Left lung (tissue), 14 donors: ENCODE measurements at places on chromosomes 16 and 17. TPM values are rescaled to one million over a fixed set of nuclear protein-coding genes. Genes with fewer than 3 reads are reported as not detected.

EXOSC6 gene
- 16.0 TPM for polyA plus RNA-seq

NPIPA2 gene
- not detected for polyA plus RNA-seq

TNFSF12 gene
- 27.1 TPM for polyA plus RNA-seq

CDH11 gene
- 350 TPM for polyA plus RNA-seq

ACSM5 gene
- polyA plus RNA-seq: 0.68 TPM

OR3A3 gene
- not detected for polyA plus RNA-seq

GRB7 gene
- 28.0 TPM for polyA plus RNA-seq

EIF3C gene
- polyA plus RNA-seq: 293 TPM

KCNAB3 gene
- 12.2 TPM for polyA plus RNA-seq

TP53TG3F gene
- polyA plus RNA-seq: not detected

KDM8 gene
- 9.4 TPM for polyA plus RNA-seq

C1QL1 gene
- 1.5 TPM for polyA plus RNA-seq

KLHL11 gene
- polyA plus RNA-seq: 8.7 TPM

ASPHD1 gene
- 0.66 TPM for polyA plus RNA-seq

- no peak for DNase-seq
Measured at GRCh38 chr17:863880-864279, 81.7 kb downstream of the MRM3 start.

GRCh38 chr17:2453866-2454265, 53.0 kb upstream of the MNT start:
- DNase-seq: no peak

- DNase-seq: no peak
Measured at GRCh38 chr16:3945751-3946603, 65.5 kb upstream of the CREBBP start.

DNA sequence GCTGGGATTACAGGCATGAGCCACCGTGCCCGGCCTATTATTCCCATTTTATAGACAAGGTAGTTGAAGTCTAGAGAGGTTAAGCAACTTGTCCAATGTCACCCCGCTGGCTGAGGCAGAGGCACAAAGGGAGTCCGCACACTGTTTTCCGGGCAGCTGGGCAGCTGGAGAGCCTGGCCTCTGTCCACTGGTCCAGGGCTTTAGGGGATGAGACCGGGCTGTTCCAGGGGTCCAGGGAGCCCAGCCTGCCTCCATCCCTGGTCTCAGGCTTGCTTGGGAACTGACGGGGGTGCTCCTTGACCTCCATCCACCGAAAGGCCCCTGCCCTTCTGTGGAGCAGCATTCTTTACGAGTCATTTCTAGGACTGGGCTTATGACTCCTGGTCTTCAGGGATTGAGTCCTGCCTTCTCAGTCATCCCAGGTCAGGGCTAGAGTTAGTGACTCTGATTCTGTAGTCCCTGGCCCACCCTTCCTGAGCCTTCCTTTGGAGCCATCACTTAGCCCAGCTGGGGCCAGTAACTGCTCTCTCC, 37.5 kb downstream of the SOCS3 start:
- DNase-seq: no peak

DNA sequence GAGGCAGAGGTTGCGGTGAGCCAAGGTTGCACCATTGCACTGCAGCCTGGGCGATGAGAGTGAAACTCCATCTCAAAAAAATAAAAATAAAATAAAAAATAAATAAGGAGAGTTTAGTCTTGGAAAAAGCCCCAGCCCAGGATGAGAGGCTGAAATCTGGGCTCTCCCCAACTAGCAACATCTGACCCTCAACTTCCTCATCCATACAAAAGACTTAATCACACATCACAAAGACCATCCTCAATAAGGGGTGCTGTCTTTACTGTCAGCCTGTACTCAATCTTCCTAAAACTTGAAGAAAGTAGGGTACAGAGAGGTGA, 11.4 kb upstream of the SLC4A1 start:
- DNase-seq: no peak

GRCh38 chr17:82804442-82805191, 35.2 kb downstream of the ZNF750 start:
- no peak for DNase-seq

GRCh38 chr16:3074860-3075522, 9.6 kb downstream of the IL32 start:
- DNase-seq: no peak

DNA sequence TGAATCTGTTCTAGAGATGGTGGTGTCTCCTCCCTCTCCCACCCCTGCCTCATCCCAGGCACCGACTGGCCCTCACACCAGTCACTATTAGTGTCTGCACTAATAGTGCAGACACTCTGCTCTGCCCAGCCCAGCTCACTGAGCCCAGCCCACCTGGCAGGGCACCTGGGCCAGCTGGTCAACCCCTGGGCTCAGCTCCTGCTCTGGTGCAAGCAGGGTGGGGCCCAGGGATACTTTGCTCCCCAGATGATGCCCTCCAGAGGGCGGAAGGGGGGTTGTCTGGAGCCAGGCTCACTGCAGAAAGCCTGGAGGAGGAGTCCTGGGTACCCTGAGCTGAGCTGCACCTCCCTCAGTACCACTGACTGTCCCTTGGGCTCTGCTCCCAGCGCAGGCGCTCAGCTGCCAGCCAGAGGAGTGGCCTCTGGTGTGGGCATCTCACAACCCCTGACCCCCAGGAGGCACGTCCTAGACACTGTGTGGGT, 14.5 kb downstream of the RAB11FIP4 start:
- no peak for DNase-seq

GRCh38 chr16:57384248-57385070, 12.2 kb downstream of the CX3CL1 start:
- no peak for DNase-seq

DNA sequence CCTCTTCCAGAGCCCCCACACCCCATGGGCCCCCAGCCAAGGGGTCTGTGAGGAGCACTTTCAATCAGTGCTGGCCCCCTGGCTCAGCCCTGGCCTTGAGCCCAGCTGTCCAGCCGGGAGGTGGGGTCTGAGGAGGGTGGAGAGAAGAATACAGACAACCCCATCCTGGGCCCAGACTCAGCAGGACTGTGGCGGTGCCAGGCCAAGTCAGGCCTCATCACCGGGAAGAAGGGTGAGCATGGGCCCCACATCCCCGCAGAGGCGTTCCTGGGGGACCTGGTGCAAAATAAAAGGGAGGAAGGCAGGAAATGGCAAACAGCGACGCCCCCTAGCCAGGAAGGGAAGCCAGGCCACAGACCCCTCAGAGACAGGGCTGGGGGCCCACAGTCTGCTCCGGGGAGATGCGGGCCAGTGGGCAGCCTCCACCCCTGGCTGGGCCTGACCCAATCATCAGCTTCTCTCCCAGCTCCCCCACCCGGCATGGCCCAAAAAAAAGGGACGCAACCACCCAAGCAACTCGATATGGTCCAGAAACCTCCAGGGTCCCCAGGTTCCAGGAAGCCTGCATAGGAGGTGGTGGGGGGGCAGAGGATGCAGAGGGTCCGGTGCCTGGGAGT, 20.6 kb downstream of the ZNF423 start:
- no peak for DNase-seq

DNA sequence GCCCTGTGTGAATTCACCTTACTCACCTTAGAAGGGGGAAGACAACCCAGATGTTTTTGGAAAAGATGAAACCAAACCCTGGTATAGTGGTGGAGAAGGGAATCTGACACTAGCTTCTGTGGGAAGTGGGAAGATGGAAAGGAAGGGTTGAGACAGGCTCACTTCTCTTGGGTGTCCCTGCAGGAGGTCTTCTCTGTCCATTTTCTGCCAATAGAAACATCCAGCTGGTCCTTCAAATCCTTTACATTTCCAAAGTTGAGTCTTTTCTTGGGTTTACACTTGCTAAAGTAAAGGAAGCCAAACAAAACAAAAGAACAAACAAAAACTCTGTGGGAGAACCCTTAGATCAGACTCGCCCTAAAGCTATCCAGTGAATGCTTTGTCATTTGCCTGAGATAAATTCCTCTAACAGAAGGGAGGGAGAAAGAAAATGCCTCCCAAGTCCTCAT, 10.2 kb downstream of the HOXB1 start:
- no peak for DNase-seq

GRCh38 chr17:40461732-40462342, 18.6 kb downstream of the IGFBP4 start:
- no peak for DNase-seq

GRCh38 chr17:77209330-77209748, 68.6 kb downstream of the SEC14L1 start:
- no peak for DNase-seq

- DNase-seq: peak; percentile 37
Measured at GRCh38 chr16:57723170-57723569, 12.4 kb upstream of the KATNB1 start.

DNA sequence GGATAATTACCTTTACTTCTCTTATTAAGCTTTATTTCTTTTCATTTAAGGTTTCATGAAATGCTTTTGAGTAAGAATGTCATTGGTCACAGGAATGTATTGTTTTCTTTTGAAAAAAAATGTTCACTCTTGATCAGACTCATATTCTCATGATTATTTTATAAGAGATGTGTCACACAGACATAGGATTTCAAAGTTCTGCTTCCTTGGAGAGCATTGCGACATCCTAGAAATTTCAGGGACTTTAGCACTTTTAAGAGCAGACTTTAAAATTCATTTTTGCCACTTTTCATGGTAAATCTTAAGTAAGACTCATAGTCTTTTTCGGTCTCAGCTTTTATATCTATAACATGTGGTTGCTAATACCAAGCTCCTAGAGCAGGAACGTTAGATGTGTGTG, 314.7 kb downstream of the CDH8 start:
- DNase-seq: no peak

DNA sequence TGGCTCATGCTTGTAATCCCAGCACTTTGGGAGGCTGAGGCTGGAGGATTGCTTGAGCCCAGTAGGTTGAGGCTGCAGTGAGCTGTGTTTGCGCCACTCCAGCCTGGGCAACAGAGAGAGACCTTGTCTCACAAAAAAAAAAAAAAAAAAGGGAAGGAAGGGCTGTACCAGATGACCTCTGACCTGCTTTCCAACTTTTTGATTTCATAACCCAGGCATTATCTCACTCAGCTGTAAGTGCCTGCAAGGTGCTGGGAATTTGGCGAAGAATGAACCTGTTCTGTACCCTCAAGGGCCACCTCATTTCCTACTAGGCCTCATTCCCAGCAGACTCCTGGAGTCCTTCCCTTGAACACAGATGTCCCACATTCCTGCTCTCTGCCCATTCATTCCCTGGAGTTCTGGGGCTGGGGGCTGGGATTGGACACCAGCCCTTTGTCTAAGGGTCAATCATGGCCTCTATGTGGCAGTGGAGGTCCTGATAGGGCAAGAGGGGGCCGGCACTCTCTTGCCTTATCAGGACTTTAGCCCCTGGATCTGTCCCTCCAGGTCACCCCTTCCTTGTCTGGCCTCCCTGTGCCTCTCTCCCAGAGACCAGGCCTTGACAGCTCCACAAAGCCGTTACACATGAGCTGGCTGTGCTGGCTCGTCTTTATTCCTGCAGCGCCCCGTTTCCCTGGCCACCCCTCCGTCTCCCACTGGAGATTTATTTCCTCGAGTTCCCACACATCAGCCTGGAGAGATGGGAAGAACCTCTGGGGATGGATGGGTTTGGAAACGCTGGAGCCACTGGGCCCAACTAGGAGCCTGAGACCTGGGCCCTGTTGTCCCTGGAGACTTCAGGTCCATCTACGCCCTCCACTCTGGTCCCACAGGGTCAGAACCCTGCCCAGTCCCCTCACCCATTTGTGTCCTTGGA, 821 bp upstream of the GFAP start:
- no peak for DNase-seq

GRCh38 chr17:2058586-2059546, 4.0 kb downstream of the HIC1 start:
- DNase-seq: peak; percentile 98

DNA sequence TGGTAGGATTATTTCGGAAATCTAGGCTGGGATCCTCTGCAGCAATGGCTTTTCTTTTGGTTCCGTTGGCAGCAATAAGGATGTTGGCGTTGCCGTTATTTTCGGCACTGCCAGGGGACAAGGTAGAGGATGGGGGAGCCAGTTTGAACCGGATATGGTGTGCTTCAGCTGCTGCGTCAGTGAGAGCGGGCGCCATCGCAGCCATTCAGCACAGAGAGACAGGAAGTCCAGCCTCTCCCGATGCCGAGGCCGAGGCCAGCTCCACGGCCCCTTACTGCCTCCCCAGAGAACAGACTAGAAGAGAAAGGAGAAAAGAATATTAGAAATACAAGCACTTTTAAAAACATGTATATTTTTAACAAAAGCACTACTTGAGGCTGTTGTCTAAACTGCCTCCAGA, 21.3 kb downstream of the KANSL1 start:
- no peak for DNase-seq

DNA sequence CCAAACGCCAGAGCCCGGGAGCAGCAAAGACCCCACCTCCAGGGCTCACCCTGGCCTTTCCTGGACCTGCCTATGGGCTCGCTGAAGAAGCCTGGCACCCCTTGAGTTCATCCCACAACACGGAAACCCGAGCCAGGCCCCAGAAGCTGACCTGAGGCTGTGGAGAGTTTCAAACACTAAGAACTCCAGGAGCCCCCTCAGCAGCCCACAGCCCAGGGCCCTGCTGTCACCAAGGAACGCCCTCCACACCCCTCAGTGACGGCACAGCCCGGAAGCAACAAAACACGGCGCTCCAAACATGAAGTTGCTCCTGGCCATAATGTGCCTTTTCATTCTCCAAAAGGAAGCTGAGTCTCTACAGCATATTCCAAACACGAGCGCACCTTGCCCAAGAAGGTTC, 9.2 kb downstream of the SLC38A10 start:
- no peak for DNase-seq

GRCh38 chr16:19935694-19936093, 51.0 kb upstream of the GPRC5B start:
- peak; percentile 3 for DNase-seq

DNA sequence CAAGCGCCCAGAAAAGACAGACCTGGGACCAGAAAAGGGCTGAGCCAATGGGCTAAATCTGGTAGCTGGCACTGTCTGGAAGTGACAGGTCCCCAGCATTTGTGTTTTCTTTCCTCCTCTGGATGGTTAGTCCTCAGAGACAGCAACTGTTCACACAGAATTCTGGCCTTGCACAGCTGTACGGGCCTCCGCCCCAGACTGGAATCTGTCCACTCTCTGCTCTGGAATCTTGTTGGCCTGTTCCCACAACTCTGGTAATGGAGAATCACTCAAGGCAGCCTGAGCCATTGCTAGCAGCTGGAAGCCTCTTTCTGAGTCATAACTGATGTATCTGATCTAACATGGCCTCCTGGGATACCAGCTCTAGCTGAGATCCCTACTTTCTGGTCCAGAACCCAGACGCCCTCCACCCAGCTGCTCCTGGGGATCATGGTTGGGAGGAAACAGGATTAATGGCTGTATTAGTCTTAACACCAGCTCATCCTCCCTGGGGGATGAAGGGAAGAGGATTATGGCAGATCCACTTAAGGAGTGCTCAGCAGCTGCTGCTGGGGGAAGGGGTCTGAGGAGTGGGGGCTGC, 9.1 kb downstream of the ZNF668 start:
- DNase-seq: no peak

- peak; percentile 65 for DNase-seq
Measured at GRCh38 chr17:5000237-5000639, 2.5 kb downstream of the KIF1C start.

DNA sequence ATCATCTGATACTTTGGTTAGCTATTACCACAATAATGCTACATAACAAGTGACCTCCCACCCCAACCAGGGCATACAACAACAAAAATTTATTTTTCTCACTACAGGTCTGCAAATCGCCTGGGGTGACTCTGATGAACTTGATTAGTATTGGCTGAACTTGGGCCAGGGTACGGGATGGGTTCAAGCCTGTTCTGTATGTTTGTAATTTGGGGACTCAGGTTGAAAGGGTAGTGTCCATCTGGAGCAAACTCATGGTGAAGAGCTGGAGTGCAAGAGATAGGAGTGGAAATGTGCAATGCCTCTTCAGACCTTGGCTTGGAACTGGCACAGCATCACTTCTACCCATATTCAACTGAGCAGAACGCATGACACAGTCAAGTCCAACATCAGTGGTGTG, 16.3 kb upstream of the NKD1 start:
- DNase-seq: no peak

- no peak for DNase-seq
Measured at GRCh38 chr16:82063456-82064082, 28.5 kb downstream of the HSD17B2 start.
